ENCODE measurements at places on chromosomes 3 and 15.

DNA sequence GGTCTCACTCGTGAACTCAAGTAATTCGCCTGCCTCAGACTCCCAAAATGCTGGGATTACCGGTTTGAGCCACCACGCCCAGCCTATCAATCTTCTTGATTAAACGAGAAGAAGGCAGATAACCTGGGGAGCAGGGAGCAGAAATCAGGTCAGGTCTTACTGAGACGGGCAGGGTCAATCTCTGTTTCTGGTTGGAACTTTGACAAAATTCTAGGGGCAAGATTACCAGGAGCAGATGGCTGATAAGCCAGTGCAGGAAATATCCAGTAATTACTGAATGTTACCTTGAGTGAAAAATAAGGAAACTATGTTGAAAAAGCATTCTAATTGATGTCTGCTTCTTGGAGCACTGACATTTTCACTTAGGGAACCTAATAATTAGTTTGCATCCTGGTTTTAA is 24.4 kb upstream of the GOLM2 start:
- DNase-seq, result no peak

DNA sequence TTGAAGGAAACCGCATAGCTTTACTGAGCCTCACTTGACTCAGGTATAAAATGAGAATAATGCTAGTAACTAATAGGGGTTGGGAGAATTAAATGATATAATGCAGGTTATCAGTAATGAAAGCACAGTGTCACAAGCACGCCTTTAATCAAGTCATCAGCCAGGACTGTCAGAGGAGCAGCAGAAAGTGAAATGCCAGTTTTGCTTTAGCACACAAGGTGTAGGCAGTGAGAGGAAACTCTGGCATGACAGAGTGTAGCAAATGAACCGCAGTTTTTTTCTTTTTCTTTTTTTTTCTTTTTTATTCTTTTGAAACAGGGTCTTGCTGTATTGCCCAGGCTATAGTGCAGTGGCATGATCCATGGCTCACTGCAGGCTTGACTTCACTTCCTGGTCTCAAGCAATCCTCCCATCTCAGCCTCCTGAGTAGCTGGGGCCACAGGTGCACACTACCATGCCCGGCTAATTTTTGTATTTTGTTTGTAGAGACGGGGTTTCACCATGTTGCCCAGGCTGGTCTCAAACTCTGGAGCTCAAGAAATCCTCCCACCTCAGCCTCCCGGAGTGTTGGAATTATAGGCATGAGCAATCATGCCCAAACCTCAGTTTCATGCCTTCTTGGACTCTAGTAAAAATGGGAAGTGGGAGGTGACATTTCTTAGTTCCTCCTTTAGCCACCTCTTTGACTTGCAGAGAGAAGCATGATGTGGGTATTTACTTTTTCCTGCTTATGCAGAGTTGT is 9.7 kb upstream of the SCAANT1 start:
- DNase-seq, result no peak

DNA sequence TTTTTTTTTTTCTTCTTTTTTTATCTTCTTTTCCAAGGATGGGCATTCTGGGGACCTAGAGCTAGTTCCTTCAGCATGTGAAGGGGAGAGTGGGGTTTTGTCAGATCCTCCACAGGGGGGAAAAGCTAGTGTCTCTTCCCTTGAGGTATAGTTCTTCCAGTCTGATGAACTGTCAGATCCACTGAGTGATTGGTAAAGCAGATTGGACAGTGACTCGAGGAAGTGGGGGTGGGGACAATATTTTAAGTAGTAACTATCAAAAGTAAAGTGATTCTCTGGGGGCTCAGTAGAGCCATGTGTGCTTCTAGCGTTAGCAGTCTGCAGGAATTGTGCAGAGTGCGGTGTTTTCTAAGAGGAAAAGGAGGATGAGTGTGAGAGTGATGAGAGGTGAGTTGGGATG is 62.0 kb upstream of the TRIM71 start:
- no peak for DNase-seq

- DNase-seq, result no peak
Observed at GRCh38 chr3:166706094-166706493, 674.0 kb downstream of the ZBBX start.

- no peak for DNase-seq
Observed at GRCh38 chr15:58795825-58796224, 24.7 kb downstream of the MINDY2 start.

GRCh38 chr3:187802928-187803259 is 57.6 kb upstream of the BCL6 start:
- DNase-seq, result no peak

DNA sequence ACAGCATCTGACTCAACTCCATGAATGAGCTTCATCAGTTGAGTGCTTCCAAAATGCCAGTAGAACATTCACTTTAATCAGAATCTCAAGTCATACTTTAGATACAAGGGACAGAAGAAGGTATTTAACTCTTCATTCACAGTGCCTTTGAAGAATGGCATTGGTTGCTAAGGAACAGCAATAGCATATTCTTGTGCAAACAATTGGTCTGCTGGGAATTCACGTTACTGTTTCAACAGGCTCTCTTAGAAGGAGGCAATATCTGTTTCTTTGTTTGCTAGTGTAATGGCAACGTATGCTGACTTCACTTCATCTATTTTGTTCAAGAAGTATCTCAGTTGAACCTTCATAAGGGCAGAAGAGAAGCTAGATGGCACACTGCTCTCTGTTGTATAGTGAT is 113.9 kb downstream of the TMEM108 start:
- no peak for DNase-seq

DNA sequence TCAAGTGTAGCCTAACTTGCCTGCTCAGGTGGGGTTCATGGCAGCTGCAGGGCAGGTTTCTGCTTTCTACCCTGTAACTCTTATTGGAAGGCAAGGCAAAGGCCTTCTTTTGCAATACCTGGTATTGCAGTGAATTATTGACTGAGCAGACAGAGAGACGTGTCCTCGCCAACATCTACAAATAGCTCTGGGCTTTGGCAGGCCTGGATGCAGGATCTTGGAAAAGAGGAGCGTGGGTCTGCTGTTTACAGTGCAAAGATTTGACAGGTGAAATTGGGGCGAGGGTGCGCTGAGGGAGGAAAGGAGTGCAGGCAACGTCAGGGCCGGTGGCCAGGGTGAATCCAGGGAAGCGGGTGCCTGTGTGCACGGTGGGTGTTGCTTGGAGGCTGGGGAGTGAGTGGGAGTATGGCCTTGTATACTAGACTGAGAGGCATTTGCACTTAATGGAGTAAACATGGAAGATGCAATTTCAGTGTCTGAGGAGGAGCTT is 44.5 kb downstream of the ST6GAL1 start:
- DNase-seq, result no peak

DNA sequence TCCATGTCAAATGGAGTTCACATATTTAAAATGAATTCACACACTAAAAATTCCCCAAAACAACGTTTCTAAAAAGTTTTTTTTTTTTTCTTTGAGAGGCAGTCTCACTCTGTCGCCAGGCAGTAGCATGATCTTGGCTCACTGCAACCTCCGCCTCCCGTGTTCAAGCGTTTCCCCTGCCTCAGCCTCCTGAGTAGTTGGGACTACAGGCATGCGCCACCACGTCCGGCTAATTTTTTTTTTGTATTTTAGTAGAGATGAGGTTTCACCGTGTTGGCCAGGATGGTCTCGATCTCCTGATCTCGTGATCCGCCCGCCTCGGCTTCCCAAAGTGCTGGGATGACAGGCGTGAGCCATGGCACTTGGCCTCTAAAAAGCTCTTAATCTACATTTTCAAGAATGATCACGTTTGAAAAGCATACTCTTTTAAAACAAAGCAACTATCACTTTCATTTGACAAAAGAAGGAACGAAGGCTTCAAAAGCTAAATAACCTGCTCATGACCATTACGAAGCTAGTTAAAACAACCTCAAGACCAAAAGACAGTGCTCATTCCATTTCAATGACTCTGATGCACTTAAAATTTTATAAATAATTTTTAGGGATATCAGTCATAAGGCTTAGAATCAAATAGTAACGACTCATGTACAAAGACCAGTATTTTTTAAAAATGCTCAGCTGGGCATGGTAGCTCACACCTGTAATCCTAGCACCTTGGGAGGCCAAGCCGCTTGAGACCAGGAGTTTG is 5.5 kb downstream of the UBE3A start:
- DNase-seq, result no peak

GRCh38 chr3:138381950-138382715 is 33.8 kb downstream of the MRAS start:
- no peak for DNase-seq

DNA sequence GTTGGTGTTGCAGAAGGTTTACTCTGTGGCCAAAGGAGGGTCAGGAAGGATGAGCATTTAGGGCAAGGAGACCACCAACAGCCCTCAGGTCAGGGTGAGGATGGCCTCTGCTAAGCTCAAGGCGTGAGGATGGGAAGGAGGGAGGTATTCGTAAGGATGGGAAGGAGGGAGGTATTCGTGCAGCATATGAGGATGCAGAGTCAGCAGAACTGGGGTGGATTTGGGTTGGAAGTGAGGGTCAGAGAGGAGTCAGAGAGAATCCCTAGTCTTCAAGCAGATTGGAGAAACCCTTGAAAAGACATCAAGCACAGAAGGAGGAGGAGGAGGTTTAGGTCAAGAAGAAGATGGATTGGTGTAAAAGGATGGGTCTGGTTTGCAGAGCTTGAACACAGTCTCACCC is 4.0 kb downstream of the CCR5 start:
- DNase-seq, result no peak

- DNase-seq, result no peak
Observed at GRCh38 chr3:10837849-10838248, 21.8 kb downstream of the SLC6A11 start.

GRCh38 chr3:169350228-169350627 is 313.3 kb downstream of the MECOM start:
- no peak for DNase-seq

- DNase-seq, result no peak
Observed at GRCh38 chr3:136929977-136930670, 27.7 kb upstream of the IL20RB start.

GRCh38 chr3:61808999-61809398 is 247.6 kb downstream of the PTPRG start:
- no peak for DNase-seq

- no peak for DNase-seq
Observed at GRCh38 chr15:89184357-89184756, 37.0 kb downstream of the RLBP1 start.

DNA sequence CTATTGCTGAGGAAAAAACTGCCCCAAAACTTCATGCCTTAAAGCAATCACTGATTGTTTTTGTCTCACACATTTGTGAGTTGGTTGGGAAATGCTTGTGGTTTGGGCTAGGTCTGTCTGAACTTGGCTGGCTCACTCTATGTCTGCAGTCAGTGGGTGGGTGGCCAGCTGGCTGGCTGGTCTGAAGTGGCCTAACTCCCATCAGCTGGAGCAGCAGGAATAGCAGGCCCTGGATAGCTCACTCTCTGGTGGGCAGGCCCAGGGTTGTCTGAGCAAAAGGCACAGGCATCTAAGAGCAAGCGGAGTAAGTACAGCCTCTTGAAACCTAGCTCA is 37.7 kb upstream of the PRR20G start:
- no peak for DNase-seq

DNA sequence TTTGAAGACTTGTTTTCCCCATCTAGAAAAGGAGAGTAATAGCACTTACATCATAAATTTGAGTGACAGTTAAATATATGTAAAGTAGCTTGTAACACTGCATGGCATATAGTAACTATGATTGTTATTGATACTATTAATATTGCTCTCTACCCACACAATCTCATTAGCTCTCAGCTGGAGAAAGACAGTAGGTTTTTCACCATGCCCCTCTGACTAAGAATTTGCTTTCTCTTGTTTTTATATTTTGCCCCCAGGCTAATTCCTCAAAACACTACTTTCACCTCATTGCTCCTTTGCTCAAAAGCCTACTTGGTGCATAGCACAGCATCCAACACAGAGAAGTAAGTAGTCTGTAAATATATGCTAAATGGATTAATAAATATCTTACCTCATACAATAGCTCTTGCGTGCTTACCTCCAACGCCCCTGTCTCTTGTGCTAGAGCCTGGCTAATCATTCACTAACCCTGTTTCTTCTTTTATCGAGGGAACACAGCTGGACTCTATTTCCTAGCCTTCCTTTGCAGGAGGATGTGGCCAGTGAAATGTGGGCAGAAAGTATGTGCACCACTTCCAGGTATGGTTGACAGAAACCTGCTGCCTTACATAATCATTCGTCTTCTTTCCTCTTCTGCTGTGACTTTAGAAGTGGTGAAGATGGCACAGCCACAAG is 190.0 kb downstream of the PLCH1 start:
- no peak for DNase-seq

- DNase-seq, result no peak
Observed at GRCh38 chr3:40718681-40719080, 193.9 kb downstream of the ZNF621 start.

DNA sequence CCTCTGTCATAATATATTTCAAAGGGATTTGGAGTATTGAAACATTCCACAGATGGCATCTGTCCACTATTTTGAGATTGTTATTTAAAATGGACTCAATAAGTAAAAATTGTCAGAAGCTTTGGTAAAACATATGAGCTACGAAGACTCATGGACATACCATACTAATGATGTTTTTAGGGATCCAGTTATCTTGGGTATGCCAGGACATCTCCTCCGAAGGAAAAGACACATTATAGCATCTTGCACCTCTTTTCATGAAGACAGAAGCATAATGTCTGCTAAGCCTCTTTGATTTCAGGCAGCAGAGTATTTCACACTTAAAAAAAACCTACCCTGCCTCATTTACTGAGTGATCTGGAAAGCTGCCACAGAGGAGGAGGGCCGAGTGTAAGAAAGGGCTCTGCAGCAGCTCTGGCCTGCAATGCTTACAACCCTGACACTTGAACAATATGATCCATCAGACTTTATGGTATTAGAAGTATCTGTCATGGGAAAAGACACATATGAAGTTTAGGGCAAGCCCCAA is 284.8 kb downstream of the TUSC7 start:
- no peak for DNase-seq

GRCh38 chr3:169624533-169624972 is 39.0 kb downstream of the MECOM start:
- peak; percentile 45 for DNase-seq

DNA sequence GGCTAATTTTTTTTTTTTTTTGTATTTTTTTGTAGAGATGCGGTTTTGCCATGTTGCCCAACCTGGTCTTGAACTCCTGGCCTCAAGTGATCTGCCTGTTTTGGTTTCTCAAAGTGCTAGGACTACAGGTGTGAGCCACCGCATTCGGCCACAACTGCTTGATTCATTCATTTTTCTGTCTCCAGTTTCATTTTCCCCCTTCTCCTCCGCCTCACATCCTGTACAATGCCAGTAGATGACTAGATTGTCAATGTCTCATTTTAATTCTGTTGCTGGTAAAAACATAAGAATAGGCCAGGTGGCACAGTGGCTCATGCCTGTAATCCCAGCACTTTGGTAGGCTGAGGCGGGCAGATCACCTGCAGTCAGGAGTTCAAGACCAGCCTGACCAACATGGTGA is 12.0 kb upstream of the ZNF592 start:
- DNase-seq, result no peak

GRCh38 chr3:10614168-10614567 is 108.8 kb upstream of the ATP2B2 start:
- DNase-seq, result no peak

DNA sequence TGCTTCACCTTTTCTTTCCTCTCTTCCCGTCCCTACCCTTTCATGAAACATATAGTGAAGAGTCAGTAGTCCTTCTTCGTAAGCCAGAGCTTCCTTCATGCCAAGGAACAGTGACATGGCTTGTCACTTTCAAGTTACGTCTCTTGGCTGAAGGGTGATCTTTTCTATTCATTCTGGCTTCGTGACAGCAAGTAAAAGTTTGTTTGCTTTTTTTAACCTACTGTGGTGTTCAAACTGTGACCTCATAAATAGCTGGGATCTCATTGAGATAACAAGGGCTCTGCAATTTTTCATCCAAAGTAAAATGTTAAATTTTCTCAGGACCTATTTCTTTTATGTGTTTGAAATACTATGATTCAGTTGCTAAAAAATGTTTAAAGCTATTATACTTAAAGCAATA is 10.5 kb downstream of the CDIN1 start:
- no peak for DNase-seq
